ENCODE measurements at places on chromosomes 2 and 18.

- DNase-seq, result no peak
Observed at GRCh38 chr2:110716959-110717645, 15.3 kb upstream of the ACOXL start.

DNA sequence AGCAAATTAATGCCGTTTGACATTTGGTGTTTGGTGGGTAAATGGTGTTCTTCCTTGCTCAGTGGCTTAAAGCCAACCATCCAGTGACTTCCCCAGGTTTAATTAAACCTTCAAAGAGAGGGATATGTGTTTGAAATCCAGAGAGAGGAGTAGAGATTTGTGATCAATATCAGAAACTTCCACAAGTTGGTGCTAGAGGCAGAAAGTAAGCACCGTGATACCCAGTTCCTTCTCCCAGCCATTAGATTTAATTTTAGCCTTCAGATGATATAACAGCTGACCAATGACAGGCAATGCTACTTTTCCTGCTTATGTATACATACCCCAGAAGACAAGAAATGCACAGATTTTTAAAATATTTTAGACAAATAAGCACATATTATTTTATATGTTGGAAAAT, 398.5 kb downstream of the CDH2 start:
- no peak for DNase-seq

DNA sequence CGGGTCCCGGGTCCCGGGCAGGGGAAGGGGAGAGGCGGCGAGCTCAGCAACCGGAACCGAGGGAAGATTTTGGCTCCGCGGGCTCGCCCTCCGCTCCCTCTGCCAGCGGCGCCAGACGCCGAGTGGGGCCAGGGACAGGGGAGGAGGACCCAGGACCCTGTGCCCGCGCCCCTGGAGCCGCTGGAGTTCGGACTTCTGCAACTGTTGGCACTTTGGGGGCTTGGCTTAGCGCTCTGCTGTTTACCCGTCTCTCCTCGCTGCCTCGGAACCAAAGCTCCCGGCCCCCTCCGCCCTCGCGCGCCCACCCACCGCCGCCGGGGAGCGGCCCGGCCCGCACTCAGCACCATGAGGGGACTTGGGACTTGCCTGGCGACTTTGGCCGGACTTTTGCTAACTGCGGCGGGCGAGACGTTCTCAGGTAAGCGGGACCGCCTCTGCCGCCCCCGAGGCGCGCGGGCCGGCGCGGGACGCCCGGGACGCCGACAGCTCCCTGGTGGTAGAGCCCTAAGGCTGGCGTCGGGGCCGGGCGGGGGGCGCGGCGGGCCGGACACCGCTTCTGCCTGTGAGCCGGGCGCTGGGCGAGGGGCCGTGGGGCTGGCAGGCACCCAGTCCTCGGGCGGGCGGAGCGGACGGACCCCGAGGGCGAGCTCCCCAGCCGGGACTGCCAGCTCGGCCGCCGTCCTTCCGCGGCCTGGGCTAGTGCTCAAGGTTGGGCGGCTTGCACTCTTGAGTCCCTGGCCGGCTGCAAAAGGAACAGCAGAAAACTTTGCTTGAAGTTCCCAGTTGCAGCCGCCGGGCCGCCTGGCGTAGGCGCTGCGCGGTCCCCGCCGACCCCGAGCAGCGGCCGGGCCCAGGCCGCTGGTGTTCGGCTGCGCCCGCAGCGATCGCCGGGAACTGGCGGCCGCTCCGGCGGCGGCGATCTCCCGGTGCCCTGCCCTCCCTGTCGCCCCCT, 634 bp downstream of the PTPRM start:
- DNase-seq, result peak; percentile 35

DNA sequence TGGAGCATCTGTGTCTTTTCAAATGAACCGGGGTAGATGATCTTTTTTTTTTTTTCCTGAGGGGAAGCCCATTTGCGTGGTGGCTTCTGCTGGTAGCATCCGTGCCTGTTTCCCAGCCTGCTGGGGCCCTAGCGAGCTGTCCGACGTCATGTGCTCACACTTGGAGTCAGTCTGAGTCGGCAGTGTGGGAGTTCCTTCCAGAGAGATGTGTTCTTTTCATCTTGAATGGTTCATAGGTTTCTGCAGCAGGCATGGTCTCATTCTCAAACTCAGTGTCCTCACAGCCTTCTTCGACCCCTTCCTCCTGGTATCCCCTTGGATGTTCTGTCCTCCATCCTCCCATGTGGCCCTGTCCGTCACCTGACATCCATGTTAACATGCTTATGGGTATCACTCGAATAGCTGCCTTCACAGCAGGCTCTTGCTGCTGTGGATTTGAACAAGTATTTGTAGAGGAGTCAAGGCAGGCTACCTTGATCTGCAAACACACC, 51.0 kb downstream of the LDLRAD4 start:
- peak; percentile 45 for DNase-seq

DNA sequence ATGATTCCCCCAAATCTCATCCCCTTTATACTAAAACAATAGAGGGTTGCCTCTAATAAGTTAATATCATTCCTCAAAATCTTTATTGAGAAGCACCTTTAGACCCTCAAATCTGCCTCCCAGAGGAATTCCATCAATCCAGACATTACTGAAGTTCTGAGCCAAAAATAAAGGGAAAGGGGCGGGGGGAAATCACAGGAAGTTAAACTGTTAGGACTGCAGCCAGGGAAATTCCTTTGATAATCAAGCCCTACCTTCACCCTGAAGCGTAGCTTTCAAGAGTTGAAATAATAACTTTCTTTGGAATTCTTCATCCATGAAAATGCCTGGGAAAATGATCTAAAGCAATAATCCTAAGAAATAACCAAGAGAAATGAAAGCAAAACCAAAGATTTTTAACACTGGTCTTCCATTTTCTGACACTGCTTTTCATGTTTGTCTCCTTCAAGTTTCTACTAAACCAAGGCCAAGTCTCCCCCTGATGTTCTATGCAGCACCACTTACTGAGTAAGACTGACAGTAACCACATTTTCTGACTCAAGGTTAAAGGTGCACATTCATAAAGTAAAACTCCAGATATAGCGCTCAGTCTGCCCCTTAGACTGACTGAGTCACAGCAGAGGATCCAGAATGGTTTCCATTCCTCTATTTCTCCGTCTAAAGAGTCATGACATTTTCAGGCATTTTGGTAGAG, 78.2 kb downstream of the TCF4 start:
- no peak for DNase-seq

GRCh38 chr18:29892960-29893558, 1149.5 kb downstream of the DSC3 start:
- no peak for DNase-seq

DNA sequence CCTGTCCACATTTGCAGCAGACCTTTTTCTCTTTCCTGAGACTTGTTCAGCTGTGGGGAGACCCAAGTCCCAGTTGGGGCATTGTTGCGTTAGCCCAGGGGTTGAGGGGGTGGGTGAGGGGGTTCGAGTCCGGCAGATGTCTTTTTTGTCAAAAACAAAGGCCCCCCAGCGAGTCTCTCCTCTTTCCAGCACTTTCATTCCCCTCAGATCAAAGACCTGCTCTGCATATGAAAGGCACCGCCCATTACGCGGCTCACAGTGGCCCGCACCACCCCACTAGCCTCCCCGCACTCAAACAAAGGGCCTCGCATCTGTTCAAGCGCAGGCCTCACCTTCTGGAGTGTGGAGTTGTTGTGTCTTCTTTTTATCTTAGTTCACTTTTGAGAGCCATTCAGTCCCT, 25.2 kb downstream of the TRABD2A start:
- peak; percentile 30 for DNase-seq

DNA sequence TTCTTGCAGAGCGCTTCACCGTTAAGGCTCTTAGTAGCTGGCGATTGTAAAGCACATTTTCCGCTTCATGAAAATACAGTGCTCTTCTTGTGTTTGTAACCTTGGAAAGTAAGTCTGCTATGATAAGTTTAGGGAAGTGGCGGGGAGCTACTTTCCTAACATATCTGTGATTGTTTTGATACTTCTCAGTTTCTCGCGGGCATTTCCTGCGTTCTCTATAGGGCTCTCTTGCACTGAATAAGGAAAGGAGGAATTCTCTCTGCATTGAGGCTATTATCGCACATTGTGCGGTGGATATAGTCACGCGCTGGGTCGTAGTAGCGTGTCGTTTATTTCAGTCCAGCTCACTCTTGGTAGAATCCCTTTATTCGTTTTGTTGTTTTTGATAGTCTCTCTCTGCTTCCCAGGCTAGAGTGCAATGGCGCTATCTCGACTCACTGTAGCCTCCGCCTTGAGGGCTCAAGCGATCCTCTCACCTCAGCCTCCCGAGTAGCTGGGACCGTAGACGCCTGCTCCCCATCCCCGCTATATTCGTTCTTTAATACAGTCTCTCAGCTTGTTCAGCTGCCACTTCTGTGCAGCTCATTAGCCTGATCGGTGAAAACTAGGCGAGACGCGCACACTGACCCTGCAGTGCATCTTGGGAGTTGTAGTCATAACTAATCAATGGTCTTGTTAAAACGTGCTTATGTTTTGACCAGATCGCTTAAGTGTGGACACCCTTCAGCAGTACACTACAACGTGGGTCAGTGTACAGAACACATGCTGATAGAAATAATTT, 1.0 kb upstream of the PPP4R3B start:
- DNase-seq, result peak; percentile 67

GRCh38 chr2:140457483-140457882, 1673.3 kb downstream of the LRP1B start:
- no peak for DNase-seq

- no peak for DNase-seq
Observed at GRCh38 chr2:180706694-180707093, 273.7 kb upstream of the UBE2E3 start.

GRCh38 chr2:234320066-234320465, 176.8 kb downstream of the ARL4C start:
- no peak for DNase-seq

DNA sequence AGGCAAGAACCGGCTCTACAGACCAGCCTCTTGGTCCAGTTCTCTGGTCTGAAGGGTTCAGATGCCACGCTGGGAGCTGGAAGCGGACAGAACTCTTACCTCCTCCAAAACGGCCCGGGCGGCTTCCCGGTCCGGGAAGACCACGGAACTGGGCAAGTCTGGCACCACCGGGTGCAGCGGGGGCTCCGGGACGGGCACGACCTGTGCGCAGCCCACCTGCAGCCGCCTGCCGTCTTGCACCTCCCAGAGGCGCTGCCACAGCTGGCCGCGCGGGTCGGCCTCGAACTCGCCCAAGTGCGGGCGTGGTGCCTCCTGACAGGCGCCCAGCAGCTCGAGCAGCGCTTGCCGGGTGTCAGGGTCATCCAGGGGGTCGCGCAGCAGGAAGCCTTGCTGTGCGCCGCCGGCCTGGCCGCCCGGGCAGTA, 773 bp downstream of the CMPK2 start:
- no peak for DNase-seq

GRCh38 chr2:169670215-169670651, 24.0 kb downstream of the CFAP210 start:
- no peak for DNase-seq

- DNase-seq, result no peak
Observed at GRCh38 chr2:86069091-86069685, 36.5 kb downstream of the POLR1A start.

DNA sequence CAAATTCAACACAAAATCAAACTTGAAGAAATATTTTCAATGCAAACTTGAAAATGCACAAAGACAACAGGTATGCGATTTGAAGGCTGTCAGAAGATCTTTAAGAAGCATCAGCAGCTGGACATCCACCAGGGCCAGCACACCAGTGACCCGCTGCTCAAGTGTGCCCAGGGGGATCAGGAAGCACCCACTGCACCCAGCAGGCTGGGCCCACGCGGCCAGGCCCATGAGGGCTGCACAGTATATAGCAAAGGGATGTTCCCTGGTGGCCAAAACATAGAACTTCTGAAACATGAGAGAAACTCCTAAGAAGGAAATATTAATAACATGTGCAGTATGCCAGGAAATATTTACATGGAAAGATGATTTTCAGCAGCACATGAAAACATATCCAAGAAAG, 25.0 kb downstream of the WDFY1 start:
- no peak for DNase-seq

DNA sequence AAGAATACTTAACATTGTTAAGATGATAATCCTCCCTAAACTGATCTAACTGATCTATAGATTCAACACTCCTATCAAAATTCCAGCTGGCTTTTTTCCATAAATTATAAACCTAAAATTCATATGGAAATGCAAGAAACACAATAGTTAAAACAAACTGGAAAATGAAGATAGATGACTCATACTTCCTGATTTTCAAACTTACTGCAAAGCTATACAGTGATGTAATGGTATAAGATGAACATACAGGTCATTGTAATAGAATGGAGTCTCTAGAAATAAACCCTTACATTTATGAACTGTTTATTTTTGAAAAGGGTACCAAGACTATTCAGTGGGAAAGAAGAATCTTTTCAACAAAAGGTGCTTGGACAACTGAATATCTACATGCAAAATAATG, 32.3 kb downstream of the UBXN4 start:
- DNase-seq, result no peak

GRCh38 chr2:47741101-47741500, 41.8 kb upstream of the MSH6 start:
- DNase-seq, result no peak

DNA sequence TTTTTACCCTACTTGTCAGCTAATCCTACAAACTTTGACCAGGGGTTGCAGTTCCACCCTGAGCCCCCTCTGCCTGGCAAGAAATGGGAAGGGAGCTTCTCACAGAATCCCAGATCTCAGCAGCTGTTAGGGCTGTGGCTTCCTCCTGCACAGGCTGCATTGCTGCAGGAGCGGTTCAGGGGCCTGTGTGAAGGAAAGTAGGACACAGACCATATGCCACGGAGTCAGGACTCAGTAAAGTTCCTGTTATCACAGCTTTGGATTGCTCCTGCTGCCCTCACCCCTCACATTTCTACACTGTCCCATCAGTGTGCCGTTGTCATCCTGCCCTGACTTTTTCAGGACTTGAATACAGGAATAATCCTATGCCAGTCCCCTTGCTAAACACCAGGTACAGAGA, 62.8 kb upstream of the SP3 start:
- DNase-seq, result no peak

DNA sequence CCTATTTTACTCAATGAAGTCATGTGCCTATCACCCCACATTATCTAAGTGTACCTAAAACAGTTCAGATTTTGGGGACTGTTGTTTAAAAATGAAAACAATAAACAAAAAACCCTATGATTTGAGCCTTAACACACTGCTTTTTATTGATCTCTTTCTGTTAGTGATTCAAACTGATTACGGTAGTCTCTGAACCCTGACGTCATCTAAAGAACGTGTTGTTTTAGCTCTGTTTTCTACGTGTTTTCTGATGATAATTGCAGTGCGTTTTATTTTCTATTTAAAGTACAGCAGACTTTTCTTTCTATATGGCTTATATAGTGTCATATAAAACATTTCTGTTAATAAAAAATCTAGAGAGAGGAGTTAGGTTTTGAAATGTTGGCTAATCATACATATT, 93.9 kb upstream of the FAM237A start:
- DNase-seq, result no peak
